EL (cell line): ENCODE measurements at places on chromosomes 6 and 20.

- DNase-seq: no peak
These were observed 93.7 kb upstream of the CBLN4 start for GRCh38 chr20:56098981-56099500.

DNA sequence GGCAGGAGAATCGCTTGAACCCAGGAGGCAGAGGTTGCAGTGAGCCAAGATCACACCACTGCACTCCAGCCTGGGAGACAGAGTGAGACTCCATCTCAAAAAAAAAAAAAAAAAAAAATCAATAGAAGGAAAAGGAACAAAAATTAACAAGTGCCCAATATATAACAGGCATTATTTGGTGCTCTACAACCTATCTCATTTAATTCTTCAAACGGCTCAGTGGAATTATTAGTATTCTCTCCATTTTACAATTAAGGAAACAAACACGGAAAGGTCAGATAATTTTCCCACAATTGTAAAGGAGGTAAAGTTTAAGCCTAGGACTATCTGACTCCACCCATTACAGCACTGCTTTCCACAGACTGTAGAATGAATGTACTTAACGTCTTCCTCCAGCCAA is 19.8 kb downstream of the CCNC start:
- DNase-seq: no peak

DNA sequence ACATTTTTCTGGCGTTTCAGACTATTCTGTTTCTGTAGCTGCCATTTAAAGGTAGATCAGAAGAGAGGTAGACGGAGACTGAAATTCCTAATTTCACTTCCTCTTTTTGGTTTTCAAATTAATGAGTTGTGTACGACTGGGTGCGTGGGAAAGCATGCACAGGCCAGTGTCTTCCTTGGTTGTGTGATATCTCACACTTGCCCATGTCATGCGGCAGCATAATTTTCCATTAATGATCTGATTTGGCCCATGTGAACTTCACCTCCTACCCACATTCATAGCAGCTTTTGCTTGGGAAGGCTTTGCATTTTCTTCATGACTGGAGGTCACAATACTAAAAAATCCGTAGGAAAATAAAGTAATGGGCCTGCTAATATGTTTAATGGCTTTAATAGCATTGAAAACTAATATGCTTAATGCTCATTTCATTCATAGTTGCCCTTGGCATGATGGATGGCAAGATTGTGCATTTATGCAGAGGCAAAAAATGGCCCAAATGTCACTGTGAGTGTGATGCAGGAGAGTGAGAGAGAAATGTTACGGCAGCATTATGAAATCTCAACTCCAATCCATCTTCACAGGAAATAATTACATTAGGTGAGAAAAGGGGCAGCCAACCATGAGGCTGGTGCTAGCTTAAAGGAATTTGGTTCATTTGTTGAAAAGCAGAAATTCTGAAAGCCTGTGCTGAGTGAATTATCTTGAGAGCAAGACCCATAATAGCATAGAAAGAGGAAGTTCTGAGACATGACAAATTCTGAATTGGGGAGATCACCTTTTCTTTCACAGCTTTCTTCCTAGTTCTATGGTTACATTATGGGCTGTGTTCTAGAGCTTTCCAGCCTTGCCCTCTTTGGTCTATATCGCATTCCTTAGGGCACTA is 69.0 kb upstream of the UST start:
- no peak for DNase-seq

DNA sequence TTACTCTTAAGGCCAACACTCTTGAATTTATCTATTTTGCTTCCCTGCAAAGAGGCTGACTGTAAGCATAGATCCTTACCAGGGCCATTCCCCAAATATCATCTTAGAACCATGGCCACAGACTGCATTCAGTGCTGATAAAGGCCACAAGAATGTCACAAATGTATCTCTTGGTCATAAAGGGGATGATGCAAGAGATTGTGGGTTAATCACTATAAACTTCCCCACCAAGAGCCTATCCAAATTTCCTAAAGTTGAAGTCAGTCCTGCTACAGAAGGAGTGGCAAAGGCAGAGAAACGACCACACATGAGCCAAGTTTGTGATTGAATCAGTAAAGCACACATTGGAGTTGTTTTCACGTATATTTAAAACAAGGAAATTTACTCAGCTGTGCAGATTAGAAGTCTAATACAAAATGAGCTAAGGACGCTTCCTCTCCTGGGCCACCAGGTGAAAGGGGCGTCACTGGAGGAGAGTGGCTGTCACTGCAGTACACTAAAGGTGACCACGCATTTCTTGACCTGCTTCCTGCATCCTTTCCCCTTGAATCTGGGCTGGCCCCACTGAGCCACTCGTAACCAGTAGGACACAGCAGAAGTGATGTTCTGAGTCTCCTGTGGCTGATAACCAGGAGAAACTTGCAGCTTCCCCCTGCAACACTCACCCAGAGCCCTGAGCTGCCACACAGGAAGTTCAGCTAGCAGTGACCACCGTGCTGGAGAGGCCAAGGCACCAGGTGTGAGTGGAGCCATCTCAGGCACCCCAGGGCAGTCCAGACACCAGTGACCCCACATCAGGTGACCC is 181.9 kb downstream of the SYNDIG1 start:
- DNase-seq: peak; percentile 94

- peak; percentile 42 for DNase-seq
These were observed 609.8 kb downstream of the RFPL4B start for GRCh38 chr6:112956696-112957535.

DNA sequence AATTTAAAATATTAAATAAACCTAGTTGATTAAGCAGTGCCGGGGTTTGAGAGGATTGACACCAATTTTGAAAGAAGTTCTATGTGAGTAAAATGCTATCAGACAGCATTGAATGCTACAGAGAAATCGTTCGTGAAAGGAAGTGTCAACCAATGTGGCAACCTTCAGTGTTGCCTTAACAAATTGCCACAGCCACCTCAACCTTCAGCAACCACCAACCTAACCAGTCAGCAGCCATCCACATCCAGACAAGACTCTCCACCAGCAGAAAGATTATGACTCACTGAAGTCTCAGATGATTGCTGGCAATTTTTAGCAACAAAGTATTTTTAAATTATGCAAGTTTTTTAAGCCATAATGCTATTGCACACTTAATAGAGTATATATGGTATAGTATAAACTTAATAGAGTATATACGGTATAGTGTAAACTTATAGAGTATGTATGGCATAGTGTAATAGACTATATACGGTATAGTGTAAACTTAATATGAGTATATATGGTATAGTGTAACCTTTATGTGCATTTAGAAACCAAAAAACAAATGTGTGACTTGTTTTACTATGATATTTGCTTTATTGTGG is 65.3 kb upstream of the ID4 start:
- peak; percentile 23 for DNase-seq
